ENCODE measurements at places on chromosomes 2 and 18. TPM values are rescaled to one million over a fixed set of nuclear protein-coding genes. Genes with fewer than 3 reads are reported as not detected.

GORASP2 gene
- 78.1 TPM for total RNA-seq

HNMT gene
- total RNA-seq, result 9.9 TPM

CD8B2 gene
- not detected for total RNA-seq

DNA sequence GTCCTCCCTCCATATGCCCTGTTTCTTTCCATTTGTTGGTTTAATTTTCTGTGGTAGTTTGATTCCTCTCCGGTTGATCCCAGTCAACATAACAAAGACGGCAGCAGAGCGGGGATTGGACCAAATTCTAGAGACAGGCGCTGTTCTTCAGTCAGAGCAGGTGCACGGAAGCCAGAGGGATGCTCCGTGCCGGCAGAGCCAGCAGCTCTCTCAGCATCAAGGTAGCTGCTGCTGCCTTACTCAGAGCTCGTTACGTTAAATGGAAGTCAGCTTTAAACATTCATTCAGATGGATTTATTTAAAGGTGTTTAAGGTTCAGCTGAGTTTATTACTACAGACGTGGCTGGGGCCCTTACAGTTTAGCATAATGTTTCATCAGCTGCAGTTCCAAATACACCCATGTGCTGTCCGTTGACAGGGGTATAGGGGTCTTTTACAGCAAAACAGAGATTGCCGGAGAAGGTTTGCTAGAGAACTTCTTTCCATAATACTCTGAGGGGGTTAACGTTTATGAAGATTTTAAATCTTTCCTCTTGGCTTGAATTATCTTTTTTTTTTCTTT, 497.2 kb upstream of the PIK3C3 start:
- DNase-seq, result no peak

DNA sequence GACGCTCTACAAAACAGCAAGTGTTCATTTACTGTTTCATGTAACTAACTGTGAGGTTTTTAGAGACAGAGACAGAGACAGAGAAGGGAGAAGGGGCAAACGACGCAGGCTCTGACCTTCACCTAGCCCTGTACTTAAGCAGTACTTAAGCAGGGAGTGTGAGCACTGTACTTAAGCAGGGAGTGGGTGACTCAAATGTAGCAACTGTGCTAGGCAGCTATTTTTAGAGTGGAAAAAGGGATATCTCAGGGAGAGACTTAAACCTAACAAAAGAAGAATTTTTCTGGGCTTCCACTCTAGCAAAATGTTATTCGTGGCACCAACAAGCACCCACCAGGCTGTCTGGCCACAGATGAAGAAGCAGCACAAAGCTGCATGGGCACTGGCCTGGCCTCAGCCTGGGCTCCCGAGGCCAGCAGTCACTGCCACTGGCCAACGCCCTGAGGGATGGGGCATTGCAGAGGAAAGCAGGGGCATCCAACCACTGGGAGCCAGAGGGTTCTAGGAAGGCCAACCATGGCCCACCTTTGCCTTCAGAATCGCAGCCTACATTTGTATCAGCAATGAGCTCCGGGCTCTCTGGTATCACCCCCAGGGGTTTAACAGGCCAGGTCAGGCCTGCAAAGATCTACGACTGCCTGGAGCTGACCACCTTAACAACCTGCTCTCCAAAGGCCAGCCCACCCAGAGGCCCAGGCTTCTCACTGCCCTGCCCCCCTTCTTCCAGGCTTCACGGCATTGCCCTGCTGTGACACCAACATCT, 154.3 kb downstream of the TTC32 start:
- DNase-seq, result no peak

- DNase-seq, result no peak
These were observed 7.2 kb upstream of the ITGA6 start for GRCh38 chr2:172420216-172420615.

GRCh38 chr2:102478686-102479470, 5.9 kb downstream of the SLC9A4 start:
- DNase-seq, result no peak

Measured in kidney epithelial cell (primary cell).